Tibial nerve (tissue), 4 donors: ENCODE measurements at places on chromosomes 4 and X. TPM values are rescaled to one million over a fixed set of nuclear protein-coding genes. Genes with fewer than 3 reads are reported as not detected.

The CT55 gene
- not detected for total RNA-seq

The STK32B gene
- 2.3 TPM for total RNA-seq

The JAKMIP1 gene
- 1.7 TPM for total RNA-seq

The ELK1 gene
- 38.4 TPM for total RNA-seq

The CUL4B gene
- 41.5 TPM for total RNA-seq

The P2RY10 gene
- 0.42 TPM for total RNA-seq

The THAP6 gene
- 37.1 TPM for total RNA-seq

The NRK gene
- 0.60 TPM for total RNA-seq

The TBX22 gene
- not detected for total RNA-seq

The TRIML2 gene
- total RNA-seq, result not detected

The TKTL2 gene
- total RNA-seq, result not detected

The SLC34A2 gene
- not detected for total RNA-seq

The CLTRN gene
- total RNA-seq, result 1.1 TPM

The DLG3 gene
- 9.0 TPM for total RNA-seq

The MPP1 gene
- total RNA-seq, result 14.3 TPM

The HNRNPDL gene
- 177 TPM for total RNA-seq

The ZBTB33 gene
- total RNA-seq, result 9.8 TPM

The OPRPN gene
- total RNA-seq, result not detected

The FTSJ1 gene
- total RNA-seq, result 46.1 TPM

The GAGE13 gene
- not detected for total RNA-seq

The IL2RG gene
- total RNA-seq, result 4.6 TPM

The APBB2 gene
- total RNA-seq, result 248 TPM

The TMPRSS11A gene
- not detected for total RNA-seq

The ERVMER34-1 gene
- 0.78 TPM for total RNA-seq

The INTS12 gene
- total RNA-seq, result 27.9 TPM

The GPR173 gene
- total RNA-seq, result 5.4 TPM

The APELA gene
- total RNA-seq, result not detected

The TMEM154 gene
- total RNA-seq, result 0.90 TPM

The LAP3 gene
- total RNA-seq, result 72.2 TPM

The HMGB3 gene
- 5.2 TPM for total RNA-seq

The NOX1 gene
- total RNA-seq, result not detected

The STATH gene
- total RNA-seq, result not detected

The SCML2 gene
- 0.63 TPM for total RNA-seq

The ANOS1 gene
- 14.4 TPM for total RNA-seq

The DDIT4L gene
- total RNA-seq, result 2.7 TPM

The CITED1 gene
- total RNA-seq, result 1.7 TPM

The RAP2C gene
- total RNA-seq, result 16.8 TPM

The VCX2 gene
- not detected for total RNA-seq

The ZNF185 gene
- total RNA-seq, result 55.1 TPM

The TFDP3 gene
- not detected for total RNA-seq

The PAGE4 gene
- total RNA-seq, result not detected

The NPY1R gene
- total RNA-seq, result 9.4 TPM

The PHKA1 gene
- total RNA-seq, result 2.0 TPM

The ARHGEF6 gene
- total RNA-seq, result 27.6 TPM
